Uterus (tissue), 4 donors: ENCODE measurements at places on chromosomes 2 and 18. TPM values are rescaled to one million over a fixed set of nuclear protein-coding genes. Genes with fewer than 3 reads are reported as not detected.

Gene ASB18
- not detected for total RNA-seq

Gene SNORC
- total RNA-seq = not detected

DNA sequence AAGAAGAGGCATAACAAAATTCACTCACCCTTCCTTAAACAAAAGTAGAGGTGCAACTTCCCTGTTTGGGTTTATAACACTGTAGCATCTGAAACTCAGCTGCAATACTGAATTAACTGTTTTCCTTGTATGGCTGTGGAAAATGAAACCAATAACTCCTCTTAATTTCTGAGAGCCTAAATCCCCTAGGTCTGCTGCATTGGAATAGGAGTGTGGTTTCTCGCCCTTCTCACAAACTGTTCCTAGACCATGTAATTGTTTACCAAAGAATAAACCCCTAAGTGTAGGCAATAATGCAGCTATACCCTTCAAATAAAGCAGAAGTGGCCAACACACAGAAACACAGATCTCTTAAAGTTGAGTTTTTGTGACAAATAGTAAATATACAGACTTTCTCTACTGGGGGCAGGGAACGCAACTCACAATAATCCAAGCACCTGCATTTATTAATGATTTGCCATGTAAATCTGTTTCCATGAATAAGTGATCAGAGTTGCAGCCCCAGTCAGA is 52.0 kb downstream of the RASGRP3 start:
- no peaks in the 10 kb centered on the region for H3K36me3 ChIP-seq
- no peak overlapping the region for H3K27ac ChIP-seq
- no peaks in the 10 kb centered on the region for H3K27me3 ChIP-seq

GRCh38 chr18:79327199-79327721 is 68.5 kb upstream of the NFATC1 start:
- no peak for DNase-seq
- H3K4me1 ChIP-seq = no peaks in the 10 kb centered on the region
- no peaks in the 10 kb centered on the region for H3K27me3 ChIP-seq
- no peak overlapping the region for H3K4me3 ChIP-seq

- H3K27ac ChIP-seq = no peak overlapping the region
- peak; percentile 38 for DNase-seq
- H3K4me3 ChIP-seq = no peak overlapping the region
- no peaks in the 10 kb centered on the region for H3K36me3 ChIP-seq
- H3K4me1 ChIP-seq = no peaks in the 10 kb centered on the region
Measured at GRCh38 chr2:120675460-120676130, 60.1 kb upstream of the GLI2 start.

DNA sequence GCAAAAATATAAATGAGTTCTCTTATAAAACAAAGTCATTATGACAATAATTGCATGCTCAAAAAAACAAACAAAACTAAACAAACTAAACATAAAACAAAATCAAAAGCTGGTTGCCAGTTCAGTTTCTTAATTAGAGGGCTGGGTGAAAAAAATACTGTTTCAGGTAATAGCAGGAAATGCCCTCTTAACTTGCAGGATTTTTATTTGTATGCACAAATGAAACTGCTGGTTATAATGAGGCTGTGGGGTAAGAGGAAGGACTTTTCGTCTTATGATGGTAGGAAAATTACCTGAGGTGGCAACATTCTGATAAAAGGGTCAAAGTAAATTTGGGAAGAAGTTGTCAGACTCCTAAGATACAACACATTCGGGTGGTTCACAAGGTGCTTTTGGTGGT is 21.5 kb upstream of the CDKL4 start:
- no peak overlapping the region for H3K4me3 ChIP-seq
- no peak overlapping the region for H3K27ac ChIP-seq
- H3K27me3 ChIP-seq = no peaks in the 10 kb centered on the region
- no peak for DNase-seq
- H3K36me3 ChIP-seq = no peaks in the 10 kb centered on the region
- peaks cover 3% of the 10 kb centered on the region for H3K4me1 ChIP-seq

DNA sequence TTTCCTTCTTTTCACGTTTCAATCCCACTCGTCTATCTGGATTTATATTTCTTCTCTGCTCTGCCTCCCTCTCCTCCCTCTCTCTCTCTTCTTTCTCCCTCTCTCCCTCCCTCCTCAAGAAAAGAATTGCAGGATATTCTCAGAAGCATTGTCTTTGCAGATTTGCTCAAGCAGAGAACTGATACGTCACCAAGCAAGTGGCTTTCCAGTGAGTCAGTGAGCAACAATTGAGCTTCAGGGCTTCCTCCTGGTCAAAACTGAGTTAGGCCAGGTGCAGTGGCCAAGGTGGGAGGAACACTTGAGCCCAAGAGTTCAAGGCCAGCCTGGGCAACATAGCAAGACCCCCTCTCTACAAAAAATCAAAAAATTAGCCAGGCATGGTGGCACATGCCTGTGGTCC is 151.1 kb downstream of the SMAD2 start:
- H3K27ac ChIP-seq = no peak overlapping the region
- H3K4me1 ChIP-seq = no peaks in the 10 kb centered on the region
- DNase-seq = no peak

Gene CDH2
- total RNA-seq = 1.1 TPM

DNA sequence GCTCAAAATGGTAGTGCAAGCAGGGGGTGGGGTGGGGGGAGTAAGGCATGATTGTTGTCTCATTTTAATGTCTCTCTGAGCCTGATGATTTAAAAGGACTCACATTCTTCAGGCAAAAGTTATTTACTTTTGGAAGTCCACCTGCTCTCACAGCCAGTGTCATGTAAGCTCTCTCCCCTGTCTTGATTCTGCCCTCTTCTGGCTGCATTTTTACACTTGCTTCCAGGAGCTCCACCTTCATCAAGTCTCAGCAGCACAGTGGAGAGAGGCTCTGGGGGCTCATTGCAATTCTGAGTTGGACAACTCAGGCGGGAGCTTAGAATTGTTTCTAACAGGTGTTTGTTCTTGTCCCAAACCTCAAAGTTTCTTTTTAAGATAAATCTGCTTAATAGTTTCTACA is 39.2 kb downstream of the GNAL start:
- DNase-seq = no peak
- H3K4me1 ChIP-seq = no peaks in the 10 kb centered on the region
- no peak overlapping the region for H3K27ac ChIP-seq

DNA sequence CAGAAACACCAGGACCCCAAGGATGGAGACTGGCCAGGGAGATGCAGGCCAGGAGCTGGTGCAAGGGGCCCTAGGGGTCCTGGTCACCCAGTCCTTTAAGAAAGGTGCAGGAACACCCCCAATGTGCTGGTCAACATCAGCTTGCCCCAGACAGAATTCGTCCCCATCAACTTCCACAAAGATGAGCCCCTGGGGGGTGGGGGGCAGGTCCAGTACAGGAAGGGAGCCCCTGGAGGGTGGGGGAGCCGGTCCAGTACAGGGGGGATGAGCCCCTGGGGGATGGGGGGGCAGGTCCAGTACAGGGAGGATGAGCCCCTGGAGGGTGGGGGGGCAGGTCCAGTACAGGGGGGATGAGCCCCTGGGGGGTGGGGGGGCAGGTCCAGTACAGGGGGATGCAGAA is 160.7 kb upstream of the SALL3 start:
- no peak for DNase-seq
- H3K27me3 ChIP-seq = peaks cover 4% of the 10 kb centered on the region
- no peak overlapping the region for H3K4me3 ChIP-seq
- no peak overlapping the region for H3K27ac ChIP-seq
- H3K36me3 ChIP-seq = no peaks in the 10 kb centered on the region

Gene STPG4
- not detected for total RNA-seq

DNA sequence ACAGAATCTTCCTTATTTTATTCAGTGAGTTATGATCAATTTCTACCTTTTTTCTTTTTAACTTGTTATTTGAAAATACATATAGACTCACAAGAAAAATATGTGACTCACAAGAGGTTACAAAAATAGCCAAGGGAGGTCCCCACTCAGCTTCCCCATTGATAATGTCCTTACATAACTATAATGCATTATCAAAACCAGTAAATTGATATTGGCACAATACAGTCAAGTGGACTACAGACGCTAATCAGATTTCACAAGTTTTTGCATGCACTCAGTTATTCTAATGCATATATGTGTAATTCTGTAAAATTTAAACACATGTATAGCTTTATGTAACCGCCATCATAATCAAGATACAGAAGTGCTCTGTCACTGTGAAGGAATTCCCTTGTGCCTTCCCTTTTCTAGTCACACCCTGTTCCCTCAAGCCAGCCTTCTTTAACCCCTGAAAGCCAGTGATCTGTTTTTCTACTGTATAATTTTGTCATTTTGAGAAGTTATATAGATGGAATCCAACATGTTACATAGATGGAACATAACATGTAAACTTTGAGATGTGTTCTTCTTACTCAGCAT is 118.4 kb downstream of the ALMS1 start:
- DNase-seq = no peak
- H3K4me1 ChIP-seq = no peaks in the 10 kb centered on the region
- no peaks in the 10 kb centered on the region for H3K36me3 ChIP-seq

DNA sequence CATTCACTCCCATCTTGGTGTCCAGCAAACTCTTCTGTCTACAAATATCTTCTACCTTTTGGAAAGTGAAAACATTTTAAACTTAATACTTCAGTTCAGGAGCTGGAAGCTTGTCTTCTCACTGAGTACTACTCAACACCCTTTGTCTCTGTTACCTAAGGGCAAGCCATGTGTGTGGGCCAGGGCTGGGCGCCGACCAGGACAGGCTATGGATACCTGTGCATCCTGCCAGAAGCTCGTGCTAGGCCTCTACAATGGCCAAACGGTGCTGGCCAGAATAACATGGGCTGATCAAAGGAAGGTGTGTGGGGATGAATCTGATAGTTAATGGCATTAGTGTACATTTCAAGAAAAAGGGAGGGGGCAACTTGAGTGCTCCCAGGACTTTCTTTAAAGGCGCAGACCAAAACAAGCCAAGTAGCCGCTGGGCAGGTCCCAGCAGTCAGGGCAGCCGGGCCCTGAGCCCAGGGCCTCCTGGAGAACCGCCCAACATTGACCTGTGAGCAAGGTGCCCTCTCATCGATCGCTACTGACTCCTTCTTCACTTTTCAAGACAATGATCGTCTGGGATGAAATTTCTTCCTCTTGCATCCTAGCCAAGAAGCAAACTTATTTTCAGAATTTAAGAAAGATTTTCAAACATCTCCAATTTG is 29.0 kb upstream of the ID2 start:
- H3K4me3 ChIP-seq = no peak overlapping the region
- H3K27ac ChIP-seq = no peak overlapping the region

DNA sequence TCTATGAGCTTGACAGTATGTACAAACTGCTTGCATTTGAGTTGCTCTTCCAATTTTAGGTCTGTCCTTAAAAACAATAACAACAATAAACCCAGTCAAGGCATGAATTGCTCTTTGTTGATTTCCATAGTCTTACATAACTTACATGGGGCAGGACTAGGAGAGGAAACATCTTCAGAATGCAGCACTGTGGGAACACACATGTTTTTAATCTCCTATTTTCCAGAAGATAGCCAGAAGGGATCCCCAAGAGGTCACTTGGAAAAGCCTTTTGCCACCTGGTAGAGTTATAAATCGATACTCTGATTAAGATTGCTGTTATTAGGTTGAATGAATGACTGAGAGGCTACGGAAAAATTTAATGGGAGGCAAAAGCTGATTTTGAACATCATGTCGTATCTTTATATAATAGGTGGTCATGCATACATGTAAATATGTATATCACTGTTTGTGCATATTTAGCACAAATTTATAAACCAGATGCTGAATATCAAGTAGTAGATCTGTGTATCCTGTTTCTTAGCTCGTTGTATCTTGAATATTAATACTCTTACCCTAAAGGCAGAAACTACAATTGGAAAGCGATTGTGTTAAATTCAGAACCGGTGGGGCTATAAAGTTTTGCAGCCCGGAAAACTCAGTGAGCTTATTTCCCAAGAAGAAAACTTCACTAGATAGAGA is 479.4 kb upstream of the TCF4 start:
- no peak overlapping the region for H3K27ac ChIP-seq
- no peaks in the 10 kb centered on the region for H3K27me3 ChIP-seq
- no peaks in the 10 kb centered on the region for H3K4me1 ChIP-seq
- no peak overlapping the region for H3K4me3 ChIP-seq
- H3K36me3 ChIP-seq = no peaks in the 10 kb centered on the region

DNA sequence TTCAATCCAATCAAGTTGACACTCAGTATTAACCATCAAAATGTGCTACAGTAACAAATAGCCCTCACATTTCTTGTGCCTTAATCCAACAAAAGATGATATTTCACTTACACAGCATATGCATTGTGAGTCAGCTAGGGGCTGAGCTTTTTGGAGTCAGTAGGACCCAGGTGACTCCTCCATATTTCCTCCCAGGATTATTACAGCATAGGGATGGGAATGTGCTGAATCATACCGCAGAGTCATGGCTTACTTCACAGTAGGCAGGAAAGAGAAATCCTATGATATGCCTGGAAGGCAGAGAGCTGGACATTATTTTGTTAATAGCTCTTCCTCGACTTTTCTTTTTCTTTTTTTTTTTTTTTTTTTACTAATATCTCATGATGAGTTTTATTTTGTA is 153.3 kb downstream of the TMEM182 start:
- no peaks in the 10 kb centered on the region for H3K4me1 ChIP-seq
- H3K36me3 ChIP-seq = no peaks in the 10 kb centered on the region
- H3K4me3 ChIP-seq = no peak overlapping the region
- no peak overlapping the region for H3K27ac ChIP-seq
- no peak for DNase-seq
- no peaks in the 10 kb centered on the region for H3K27me3 ChIP-seq

Gene SLC4A3
- total RNA-seq = 4.1 TPM

- DNase-seq = no peak
- H3K27ac ChIP-seq = no peak overlapping the region
- no peak overlapping the region for H3K4me3 ChIP-seq
Measured at GRCh38 chr18:41655074-41655473, 300.0 kb upstream of the PIK3C3 start.

GRCh38 chr18:7090771-7091170 is 26.8 kb downstream of the LAMA1 start:
- DNase-seq = no peak
- no peak overlapping the region for H3K27ac ChIP-seq
- no peaks in the 10 kb centered on the region for H3K4me1 ChIP-seq
- H3K4me3 ChIP-seq = no peak overlapping the region
- no peaks in the 10 kb centered on the region for H3K27me3 ChIP-seq

Gene FEV
- total RNA-seq = not detected

DNA sequence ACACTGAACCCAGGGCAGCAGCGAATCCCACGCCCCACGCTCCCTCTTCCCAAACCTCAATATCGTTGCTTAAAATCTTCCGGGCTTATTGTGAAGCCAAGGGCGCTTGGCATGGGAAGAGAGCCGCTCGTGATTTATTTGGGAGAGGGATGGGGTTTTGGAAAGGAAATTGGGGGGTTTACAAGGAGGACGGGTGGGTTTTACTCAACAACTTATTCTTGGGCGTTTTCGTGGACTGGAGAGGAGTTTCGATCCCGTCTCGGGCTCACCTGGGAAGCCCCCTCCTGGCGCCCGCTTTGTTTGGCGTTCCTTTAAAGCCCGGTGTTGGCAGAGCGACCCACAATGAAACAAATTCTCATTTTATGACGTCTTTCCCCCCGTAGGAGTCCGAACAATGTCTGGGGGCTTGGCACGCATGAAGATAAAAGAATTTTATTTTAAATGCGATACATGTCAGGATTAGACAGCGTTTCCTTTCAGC is 135.3 kb downstream of the INSIG2 start:
- no peak for DNase-seq
- no peak overlapping the region for H3K27ac ChIP-seq
- peak overlapping the region; percentile 23 for H3K4me3 ChIP-seq
- no peaks in the 10 kb centered on the region for H3K36me3 ChIP-seq
- no peaks in the 10 kb centered on the region for H3K4me1 ChIP-seq
- H3K27me3 ChIP-seq = peaks cover 72% of the 10 kb centered on the region
